ENCODE measurements at places on chromosomes 2 and 18. TPM values are rescaled to one million over a fixed set of nuclear protein-coding genes. Genes with fewer than 3 reads are reported as not detected.

CCBE1 gene
- 0.09 TPM for total RNA-seq

EMILIN1 gene
- total RNA-seq = 34.8 TPM

FN1 gene
- total RNA-seq = 543 TPM

NCKAP1 gene
- 181 TPM for total RNA-seq

TUBA3E gene
- total RNA-seq = not detected

LAMA3 gene
- 13.4 TPM for total RNA-seq

SLC30A3 gene
- 21.2 TPM for total RNA-seq

PLGLB1 gene
- 1.7 TPM for total RNA-seq

CD207 gene
- total RNA-seq = 0.11 TPM

REL gene
- 24.5 TPM for total RNA-seq

TWIST2 gene
- 0.54 TPM for total RNA-seq

TNFAIP6 gene
- not detected for total RNA-seq
